ENCODE measurements at places on chromosomes 12 and 14.
A peak's percentile ranks its signal among the peaks of the same experiment; 100 is the strongest.

DNA sequence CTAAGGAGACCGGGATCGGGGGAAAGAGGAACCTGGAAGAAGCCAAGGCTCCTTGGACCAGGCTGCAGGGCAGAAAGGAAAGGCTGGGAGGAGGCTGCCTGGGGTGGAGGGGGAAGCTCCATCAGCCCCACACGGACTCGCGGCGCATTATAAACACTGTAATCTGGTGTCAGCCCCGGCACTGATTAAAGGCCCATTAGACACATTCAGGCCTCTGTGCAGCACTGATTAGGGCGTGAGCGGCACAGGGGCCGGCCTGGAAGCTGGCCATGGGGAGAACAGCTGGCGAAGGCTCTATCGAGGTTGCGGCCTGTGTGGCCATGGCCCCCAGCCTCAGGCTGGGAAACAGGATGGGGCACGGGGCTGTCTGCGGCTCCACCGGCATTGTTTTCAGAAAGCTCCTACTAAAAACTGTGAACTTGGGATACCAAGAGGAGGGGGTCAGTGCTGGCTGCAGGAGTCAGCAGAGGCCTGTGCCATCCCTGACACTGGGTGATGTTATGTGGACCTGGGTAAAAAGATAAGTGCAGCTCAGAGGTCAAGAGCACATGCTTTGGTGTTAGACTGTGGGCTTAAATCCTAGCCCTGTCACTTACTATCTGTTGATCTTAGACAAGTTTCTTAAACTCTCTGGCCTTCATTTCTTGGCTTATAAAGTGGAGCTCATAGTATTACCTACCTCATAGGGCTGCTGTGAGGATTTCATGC, 10.6 kb downstream of the ACVRL1 start:
- H3K27ac ChIP-seq: no peak overlapping the region
- no peaks in the 10 kb centered on the region for H3K27me3 ChIP-seq
- DNase-seq: no peak
- peaks cover 4% of the 10 kb centered on the region for H3K4me1 ChIP-seq

DNA sequence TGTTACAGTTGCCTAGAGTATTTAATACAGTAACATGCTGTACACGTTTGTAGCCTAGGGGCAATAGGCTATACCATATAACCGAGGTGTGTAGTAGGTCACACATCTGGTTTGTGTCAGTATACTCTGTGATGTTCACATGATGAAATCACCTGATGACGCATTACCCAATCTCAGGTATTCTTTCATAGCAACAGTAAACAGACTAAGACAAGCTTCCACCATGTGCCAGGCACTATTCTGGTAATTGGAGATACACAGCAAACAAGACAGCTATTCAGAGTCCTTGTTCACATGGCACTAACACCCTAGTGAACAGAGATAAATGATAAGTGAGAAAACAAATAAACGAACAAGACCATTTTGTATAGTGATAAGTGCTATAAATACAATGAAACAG, 3.8 kb upstream of the PDE3A start:
- no peak for DNase-seq
- H3K36me3 ChIP-seq: no peaks in the 10 kb centered on the region
- H3K4me1 ChIP-seq: peaks cover 15% of the 10 kb centered on the region
- H3K27ac ChIP-seq: no peak overlapping the region
- no peak overlapping the region for H3K4me3 ChIP-seq
- H3K27me3 ChIP-seq: peaks cover 13% of the 10 kb centered on the region

- no peaks in the 10 kb centered on the region for H3K27me3 ChIP-seq
- no peaks in the 10 kb centered on the region for H3K4me1 ChIP-seq
- no peak overlapping the region for H3K27ac ChIP-seq
- H3K4me3 ChIP-seq: no peak overlapping the region
Measured at GRCh38 chr14:103504991-103505565, 17.6 kb downstream of the CKB start.

DNA sequence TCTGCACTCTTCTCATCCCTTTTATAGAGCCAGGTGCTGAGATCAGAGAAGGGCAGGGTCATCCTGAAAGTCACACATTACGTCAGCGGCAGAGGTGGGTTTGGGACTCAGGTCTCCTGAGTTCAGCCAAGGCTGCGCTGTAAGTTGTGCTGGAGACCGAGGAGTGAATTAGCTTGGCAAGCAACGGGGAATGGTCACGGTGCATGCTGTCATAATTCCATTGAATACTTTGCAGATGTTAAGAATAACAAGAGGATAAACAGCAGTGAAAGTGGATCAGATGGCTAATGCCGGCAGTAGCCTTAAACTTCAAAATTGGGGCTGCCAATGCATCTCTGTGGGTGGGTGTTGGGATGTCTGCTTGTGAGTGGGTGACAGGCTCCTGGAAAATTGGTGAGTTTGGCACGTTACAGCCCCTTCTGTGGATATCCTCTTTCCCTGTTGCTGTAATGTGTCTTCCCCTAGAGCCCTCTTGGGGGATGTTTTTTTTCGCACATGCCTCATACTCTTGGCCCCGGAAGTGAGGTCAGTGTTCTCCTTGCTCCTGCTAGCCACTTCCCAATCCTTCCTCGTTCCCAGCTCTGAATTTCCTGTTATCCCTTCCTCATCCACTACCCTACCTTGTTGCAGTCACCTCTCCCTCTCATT, 287.1 kb upstream of the SRRM4 start:
- no peak overlapping the region for H3K4me3 ChIP-seq
- no peaks in the 10 kb centered on the region for H3K36me3 ChIP-seq
- no peaks in the 10 kb centered on the region for H3K4me1 ChIP-seq
- DNase-seq: no peak
- H3K27me3 ChIP-seq: no peaks in the 10 kb centered on the region
- H3K27ac ChIP-seq: no peak overlapping the region

GRCh38 chr14:65413739-65414045, 1.2 kb downstream of the FUT8 start:
- peaks cover 10% of the 10 kb centered on the region for H3K4me1 ChIP-seq
- no peaks in the 10 kb centered on the region for H3K27me3 ChIP-seq
- H3K4me3 ChIP-seq: peak overlapping the region; percentile 81
- no peaks in the 10 kb centered on the region for H3K36me3 ChIP-seq
- H3K27ac ChIP-seq: peak overlapping the region; percentile 26
- DNase-seq: no peak

DNA sequence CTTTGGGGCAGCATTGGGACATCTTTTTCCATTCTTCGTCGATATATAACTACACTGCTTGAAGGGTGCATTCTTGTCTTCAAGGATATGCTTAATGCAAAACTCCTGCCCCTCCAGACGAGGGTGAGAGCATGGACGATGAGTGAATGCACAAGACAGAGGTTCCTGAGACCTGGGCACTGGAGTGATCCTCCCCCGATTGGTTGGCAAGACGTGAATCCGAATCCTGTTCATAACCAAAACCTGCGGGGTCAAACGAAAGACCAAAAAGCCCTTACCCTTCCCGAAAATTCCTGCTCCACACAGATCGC, 684 bp downstream of the KANSL2 start:
- peaks cover 29% of the 10 kb centered on the region for H3K36me3 ChIP-seq
- peak overlapping the region; percentile 93 for H3K27ac ChIP-seq
- H3K4me1 ChIP-seq: peaks cover 26% of the 10 kb centered on the region
- DNase-seq: no peak
- H3K4me3 ChIP-seq: peak overlapping the region; percentile 89

GRCh38 chr12:5376591-5377207, 55.2 kb upstream of the NTF3 start:
- DNase-seq: no peak
- no peaks in the 10 kb centered on the region for H3K27me3 ChIP-seq
- H3K4me1 ChIP-seq: no peaks in the 10 kb centered on the region
- no peak overlapping the region for H3K4me3 ChIP-seq

GRCh38 chr12:9973949-9974348, 2.7 kb downstream of the CLEC12A start:
- H3K27me3 ChIP-seq: no peaks in the 10 kb centered on the region
- DNase-seq: no peak
- H3K4me1 ChIP-seq: no peaks in the 10 kb centered on the region
- no peak overlapping the region for H3K4me3 ChIP-seq
- no peak overlapping the region for H3K27ac ChIP-seq

DNA sequence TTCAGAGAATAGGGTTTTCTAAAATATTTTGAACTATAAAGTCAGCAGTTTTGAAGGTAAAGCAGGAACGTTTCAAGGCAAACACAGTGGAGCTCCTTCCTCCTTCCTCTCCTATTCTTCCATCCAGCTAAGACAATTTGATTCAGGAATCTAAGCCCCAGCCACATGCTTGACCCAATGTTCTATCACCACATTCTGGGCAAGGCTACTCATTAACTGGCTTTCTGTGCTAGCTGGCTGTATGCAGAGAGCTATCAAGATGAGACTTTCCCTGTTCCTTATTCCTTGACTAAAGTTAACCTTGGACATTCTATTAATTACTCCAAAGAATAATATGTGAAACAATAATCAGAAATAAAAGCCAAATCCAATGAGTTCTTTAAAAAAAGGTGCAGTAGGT, 266.9 kb downstream of the NOVA1 start:
- DNase-seq: no peak
- no peaks in the 10 kb centered on the region for H3K4me1 ChIP-seq
- H3K4me3 ChIP-seq: no peak overlapping the region
- no peaks in the 10 kb centered on the region for H3K27me3 ChIP-seq
- no peak overlapping the region for H3K27ac ChIP-seq

Measured in natural killer cell (primary cell).